Fibroblast of skin of right quadriceps (primary cell): ENCODE measurements at places on chromosomes 11 and 22.

DNA sequence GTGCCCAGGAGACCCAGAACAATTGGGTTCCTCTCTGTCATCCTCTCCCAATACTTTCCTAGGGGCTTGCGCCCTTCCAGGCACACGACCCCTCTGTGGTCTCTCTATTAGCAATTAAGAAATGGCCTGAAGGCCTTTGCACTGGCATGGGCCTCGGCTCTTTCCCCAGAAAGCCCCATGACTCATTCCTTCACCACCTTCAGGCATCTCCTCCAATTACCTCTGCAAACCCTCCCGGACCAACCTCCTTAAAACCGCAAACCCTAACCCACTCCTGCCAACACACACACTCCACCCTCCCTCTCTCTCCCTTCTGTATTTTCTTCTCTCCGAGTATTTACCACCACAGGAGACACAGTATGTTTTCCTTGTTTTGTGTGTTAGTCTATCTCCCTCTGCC, 36.7 kb downstream of the LARGE1 start:
- no peak for DNase-seq

DNA sequence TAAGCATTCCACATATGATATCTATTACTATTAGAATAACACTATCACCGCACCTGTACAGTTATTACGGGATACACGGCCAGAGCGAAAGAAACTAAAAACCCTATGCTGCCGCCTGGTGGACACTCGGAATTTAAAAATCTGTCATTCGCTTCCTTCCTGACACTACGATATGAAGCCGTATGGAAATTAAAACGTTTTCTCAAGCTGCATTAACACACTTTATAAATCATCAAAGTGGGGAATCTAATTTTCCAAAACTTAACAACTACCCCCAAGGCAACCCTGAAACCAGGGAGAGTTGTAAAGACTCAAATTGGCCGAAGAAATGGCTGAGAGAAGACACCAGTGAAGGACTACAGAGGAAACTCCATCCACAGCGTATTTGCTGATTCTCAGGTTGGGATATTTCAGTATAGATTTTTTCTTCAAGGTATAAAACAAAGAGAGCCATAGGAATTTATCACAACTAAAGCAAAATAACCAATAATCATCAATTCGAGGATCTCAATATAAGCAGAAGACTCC, 1.4 kb downstream of the CCDC73 start:
- peak; percentile 27 for DNase-seq

GRCh38 chr11:133955081-133955891, 1.5 kb downstream of the IGSF9B start:
- DNase-seq = no peak

DNA sequence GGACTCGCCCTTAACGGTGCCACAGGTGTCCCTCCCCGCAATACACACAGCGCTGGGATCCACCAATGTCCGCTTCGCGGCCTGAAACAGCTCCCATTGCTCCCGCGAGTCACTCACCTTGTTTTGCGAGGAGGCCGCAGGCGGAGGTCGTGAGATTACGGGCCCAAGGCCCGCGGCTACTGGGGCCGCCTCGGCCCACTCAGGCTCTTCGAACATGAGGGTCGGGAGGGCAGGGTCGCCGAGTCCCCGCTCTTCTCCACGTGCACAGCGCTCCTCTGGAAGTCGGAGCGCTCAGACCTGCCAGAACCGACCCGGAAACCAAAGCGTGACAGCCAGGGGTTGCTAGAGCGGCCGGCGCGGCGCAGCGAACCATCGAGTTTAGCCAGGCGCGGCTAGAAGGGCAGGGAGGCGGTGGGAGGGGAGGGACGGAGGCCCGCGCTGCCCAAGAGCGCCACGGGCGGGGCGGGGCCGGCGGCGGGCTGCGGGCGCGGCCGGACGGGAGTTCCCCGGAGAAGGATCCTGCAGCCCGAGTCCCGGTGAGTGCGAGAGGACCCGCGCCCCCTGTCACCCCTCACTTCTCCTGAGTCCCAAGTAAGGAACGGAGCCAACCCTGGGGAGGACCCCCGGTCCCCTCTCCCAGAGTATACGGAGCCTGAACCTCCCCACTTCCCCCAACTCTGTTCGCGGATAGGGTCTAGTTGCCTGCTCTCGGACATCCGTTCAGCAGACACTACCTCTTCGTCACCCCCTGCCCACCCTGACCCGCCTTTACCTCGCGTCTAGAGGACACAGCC, at the start of the genes ILK and RRP8:
Gene ILK (plus strand): TSS at position 488 of the 794 bp plus-strand sequence. CDS start 498 bp downstream, outside the sequence.
Gene RRP8 (minus strand): TSS at position 330 of the 794 bp plus-strand sequence. CDS start 114 bp downstream, at position 216.
- DNase-seq = peak; percentile 86

- DNase-seq = no peak
Measured at GRCh38 chr11:117631336-117632140, 165.5 kb downstream of the DSCAML1 start.

GRCh38 chr11:2869561-2870427, 15.8 kb downstream of the CDKN1C start:
- no peak for DNase-seq

DNA sequence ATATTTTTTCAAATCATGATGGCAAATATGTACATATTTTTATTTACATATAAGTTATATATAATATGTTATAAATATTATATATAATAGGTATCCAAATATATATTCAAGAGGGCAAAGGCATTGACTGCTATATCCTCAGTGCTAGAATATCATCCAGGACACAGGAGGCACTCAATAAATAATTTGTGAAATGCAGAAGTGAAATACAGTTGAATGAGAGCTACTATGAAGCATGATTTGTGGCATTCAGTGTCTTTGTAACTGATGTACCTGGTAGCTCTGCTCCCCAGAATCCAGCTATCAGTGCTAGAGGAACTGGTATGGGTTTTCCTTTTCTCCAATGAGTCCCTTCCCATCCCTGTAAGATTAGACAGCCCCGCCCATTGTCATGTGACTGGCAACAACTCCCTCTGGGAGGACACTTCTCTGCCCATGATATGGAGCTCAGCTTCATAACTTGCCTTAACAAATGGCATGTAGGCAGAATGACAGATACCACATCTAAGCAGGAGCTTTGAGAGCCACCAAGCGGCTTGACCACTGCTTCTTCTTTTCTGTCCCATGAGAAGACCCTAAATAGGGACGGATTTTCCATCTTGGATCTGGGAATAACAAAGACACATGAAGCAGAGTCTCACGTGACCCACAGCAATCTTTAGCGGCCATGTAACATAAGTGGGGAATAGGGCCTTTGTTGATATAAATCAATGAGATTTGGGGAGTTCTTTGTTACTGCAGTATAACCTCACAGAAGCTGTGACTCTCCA, 10.2 kb upstream of the CD82 start:
- DNase-seq = no peak

DNA sequence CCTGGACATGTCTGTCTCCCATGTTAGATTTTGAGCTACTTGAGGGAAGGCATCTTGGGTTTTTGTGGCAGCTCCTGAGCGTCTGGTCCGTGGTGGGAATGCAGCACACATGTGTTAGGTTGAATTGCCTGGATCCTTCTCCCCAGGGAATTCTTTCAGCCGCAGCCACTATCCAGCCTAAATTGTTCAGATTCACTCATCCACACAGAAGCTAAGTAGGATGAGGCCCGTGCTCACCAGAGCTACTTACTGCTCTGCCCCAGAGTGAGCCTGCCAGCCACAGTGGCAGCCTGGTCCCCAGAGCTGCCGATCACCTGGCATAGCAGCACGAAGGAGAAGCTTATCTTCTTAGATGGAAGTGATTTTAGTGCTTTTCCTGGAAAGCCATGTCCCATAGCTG, 34.4 kb upstream of the SORL1-AS1 start:
- DNase-seq = peak; percentile 25

DNA sequence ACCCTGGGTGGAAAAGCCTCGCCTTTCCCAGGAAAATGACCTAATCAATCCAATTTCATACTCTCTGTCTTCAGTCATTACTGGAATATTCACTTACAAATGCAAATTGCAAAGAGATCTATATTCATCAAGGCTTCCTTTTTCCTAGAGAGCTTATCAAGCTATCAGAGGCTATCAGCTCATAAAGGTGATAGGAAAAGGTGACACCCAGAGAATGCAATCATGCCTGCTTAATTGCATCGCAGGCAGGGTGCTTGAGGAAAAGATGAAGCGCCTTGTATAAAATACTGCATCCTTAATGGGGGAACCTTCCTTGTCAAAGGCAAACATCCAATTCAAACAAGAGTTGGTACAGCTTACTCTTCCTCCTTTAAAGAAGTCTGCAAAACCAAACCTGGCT, 59.7 kb downstream of the SHANK2 start:
- no peak for DNase-seq

GRCh38 chr11:93613231-93613831, 48.2 kb upstream of the CEP295 start:
- DNase-seq = no peak

- no peak for DNase-seq
Measured at GRCh38 chr11:130655300-130655699, 206.9 kb downstream of the ADAMTS15 start.

DNA sequence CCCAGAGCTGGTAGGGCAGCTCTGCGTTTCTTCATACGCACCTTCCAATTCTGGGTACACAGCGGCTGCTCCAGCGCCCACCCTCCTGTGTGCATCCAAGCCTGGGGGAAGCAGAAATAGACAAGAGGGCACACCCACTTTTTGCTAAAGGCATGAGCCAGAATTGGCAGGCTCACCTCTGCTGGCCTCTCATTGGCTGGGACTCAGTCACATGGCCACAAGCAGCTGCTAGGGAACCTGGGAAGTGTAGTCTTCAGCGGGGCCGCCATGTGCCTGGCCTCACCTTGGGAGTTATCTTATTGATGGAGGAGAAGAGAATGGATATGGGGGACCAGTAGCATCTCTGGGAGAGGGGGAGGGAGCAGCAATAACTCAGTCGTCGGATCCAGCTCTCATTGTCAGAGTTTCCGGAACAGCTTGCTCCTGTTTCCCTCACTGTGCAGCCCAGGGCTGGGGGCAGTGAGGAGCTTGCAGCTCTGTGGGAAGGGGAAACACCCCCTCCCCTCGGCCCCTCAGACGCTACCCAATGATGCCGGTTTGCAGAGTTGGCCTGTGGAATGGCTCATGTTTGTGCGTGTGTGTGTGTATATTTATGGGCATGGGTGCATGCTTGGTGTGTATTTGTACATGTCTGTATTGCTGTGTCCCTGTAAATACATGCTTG, 11.8 kb upstream of the MIEF1 start:
- DNase-seq = peak; percentile 64

- no peak for DNase-seq
Measured at GRCh38 chr11:60511393-60511792, 3.8 kb upstream of the MS4A13 start.

DNA sequence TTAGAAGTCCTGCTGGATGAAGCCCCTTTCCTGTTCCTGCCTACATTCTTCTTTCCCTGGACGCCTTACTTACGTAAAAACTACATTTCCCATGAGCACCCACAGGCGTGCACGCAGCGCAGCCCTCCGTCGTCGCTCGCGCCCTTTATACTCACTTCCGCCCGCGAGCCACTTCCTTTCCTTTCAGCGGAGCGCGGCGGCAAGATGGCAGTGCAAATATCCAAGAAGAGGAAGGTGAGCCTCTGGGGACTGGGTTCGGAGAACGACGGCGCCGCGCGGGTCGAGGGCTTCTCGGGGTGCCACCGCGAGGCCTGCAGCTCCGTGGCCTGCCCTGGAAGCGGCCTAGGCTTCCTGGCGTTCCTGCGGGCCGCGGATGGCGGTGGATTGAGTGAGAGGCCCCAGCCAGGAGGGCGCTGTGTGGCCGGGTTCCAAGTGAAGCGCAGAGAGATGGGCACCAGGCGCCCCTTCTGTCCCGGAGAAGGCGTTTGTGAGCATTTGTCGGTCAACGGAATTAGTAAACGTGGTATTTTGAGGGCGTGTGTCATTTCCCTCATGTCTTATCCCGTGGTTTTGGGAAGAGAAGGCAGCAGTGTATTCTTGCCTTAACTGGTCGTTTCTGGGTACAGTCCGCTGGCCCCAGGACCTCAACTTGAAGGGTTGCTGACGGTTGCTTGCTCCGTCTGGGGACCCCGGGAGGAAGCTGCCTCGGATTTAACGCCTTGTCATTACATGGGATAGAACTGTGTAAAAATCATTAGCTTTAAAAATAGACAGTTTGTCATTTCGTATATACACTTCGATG, at the start of gene RPS3:
Gene RPS3 (plus strand): TSS at position 175 of the 802 bp plus-strand sequence. CDS start 30 bp downstream, at position 205.
- DNase-seq = peak; percentile 91

DNA sequence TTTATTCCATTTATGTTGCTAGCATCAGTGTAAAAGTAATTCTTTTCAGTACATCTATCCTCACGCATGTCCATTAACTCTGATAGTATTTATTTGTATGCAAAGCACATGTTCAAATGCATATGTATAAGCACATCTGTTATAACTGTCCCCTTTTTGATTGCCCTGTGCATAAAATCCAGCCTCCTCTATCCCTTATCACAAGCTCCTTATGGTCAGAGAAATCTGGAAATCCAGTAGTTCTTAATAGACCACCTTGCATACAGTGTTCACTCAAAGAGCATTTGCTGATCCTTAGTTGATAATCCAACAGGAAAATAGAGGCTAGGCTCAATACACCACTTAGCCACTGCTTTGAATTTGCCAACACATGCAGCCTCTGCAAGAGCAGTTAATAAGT, 443.5 kb downstream of the AASDHPPT start:
- no peak for DNase-seq

DNA sequence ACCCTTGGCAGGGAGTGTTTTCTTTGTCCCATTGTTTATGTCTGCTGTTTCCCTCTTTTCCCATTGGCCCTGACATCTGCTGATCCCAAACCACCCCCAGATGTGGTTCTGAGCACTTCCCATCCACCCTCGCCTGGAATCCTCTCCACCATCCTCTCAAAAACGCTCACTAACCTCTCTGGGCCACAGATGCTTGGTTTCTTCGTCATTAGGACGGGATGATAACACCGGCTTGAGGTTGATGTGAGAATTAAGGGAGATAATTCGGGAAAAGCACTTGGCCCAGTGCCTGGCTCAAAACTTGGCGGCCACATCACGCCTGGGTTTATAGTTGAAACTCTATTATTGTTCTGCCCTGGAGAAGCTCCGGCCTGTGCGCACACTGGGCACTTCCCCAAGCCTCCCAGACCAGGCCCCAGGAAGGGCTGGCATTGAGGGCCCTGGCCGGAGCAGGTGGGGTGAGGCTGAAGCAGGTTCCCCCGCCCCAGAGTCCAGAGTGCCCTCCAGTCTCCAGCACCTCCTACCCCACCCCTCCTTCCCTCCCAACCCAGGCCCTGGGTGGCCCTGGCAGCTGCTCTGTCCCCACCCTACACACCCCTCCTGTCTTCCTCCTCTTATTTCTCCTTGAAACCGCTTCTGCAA, 63.7 kb downstream of the CYTH4 start:
- DNase-seq = peak; percentile 96

DNA sequence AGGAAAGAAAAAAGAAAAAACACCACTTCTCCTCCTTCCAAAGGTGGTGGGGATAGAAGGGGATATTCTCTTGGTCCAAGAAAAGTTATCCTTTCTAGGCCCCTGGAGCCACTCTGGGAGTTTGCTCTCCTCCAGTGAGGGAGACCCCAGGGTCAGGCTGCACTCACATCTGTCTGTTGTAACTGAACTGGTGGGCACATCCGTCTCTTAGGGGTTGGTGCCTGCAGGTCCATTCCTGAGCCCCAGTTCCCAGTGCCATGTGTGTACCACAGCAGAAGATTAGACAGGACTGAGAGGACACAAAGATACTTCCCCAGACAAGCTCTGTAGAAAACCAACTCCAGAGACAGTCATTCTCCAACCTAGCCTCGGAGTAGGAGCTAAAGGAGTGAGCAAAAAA, 3.1 kb upstream of the ATG2A start:
- DNase-seq = no peak
